ENCODE measurements at places on chromosomes 2 and 18.
A peak's percentile ranks its signal among the peaks of the same experiment; 100 is the strongest.

GRCh38 chr18:32891130-32891529 is 118.3 kb upstream of the KLHL14 start:
- DNase-seq = no peak

DNA sequence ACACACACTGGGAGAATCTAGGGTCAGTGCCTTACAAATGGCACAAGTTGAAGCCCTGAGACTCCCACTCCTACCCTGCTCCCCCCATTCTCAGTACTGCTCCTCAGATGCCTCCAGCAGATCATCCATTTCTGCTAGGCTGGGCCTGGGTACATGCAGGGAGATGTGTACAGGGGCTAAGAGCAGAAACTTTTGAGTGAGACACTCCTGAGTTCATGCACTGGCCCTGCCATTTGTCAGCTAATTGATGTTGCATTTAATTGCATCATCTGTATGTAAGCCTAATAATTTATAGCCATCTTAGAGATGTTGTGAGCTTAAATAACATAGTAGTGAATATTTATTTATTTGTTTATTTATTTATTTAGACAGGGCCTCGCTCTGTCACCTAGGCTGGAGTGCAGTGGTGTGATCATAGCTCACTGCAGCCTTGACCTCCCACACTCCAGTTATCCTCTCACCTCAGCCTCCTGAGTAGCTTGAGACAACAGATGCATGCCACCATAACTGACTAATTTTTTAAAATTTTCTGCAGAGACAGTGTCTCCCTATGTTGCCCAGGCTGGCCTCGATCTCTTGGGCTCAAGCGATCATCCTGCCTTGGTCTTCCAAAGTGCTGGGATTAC is 4.8 kb upstream of the CASP8 start:
- DNase-seq = no peak

DNA sequence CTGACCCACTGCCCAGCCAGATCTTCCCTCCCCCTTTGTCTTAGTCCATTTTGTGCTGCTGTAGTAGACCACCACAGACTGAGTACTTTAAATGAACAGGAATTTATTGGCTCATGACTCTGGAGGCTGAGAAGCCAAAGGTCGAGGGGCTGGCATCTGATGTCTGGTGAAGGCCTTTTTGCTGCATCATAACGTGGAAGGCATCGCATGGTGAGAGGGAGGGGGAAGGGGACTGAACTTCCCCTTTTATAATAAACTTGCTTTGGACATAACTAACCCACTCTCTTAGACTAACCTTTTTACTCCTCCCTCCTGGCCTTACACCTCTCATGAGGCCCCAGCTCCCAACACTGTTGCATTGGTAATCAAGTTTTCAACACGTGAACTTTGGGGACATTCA is 83.8 kb downstream of the MAP4K4 start:
- DNase-seq = no peak

DNA sequence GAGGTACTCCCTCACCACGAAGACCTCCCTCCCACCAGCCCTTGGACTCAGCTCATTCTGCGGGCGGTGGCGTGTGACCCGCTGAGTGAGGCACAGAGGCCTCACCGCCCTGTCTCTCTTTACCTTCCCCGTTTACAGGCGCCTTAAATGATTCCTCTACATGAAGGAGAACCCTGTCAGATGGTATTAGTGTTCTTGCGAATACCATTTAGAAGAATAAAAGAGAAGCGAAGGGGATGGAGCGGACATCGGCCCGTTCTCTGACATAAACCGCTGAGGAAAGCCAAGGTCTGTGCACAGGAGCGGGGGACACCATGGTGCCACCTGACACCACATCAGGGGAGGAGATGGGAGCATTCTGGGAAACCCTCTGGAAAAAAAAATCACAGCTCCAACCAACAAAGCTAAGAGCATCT is 179.8 kb downstream of the HDAC4 start:
- peak; percentile 69 for DNase-seq

DNA sequence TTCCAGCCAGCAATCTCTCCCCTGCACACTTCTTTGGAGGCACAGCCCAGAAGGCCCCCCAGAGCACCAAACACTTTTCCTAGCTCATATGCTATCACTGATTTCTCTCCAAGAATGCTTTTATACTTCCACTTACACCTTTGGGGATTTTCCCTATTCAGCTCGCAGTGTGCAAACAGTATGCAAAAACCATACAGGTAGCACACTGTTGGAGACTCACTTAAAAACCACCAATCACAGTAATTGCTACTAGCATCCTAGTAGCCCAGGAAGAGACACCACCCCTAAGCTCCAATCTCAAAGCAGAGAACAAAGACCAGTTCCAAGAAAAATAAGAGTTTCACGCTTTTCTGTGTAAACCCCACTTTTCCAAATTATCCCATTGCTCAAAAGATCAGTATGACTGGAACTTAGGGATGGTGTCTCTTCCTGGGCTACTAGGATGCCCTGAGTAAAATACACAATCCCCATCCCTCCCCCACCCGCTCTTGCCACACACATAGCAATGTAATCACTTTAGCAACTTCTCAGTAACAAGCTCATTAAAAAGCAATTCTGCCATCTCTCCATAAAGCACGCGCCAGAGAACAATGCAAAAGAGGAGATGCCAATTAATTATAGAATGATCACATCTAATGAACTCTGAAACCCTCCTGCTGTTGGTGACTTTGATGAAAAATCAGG is 43.0 kb downstream of the KLF7 start:
- no peak for DNase-seq

DNA sequence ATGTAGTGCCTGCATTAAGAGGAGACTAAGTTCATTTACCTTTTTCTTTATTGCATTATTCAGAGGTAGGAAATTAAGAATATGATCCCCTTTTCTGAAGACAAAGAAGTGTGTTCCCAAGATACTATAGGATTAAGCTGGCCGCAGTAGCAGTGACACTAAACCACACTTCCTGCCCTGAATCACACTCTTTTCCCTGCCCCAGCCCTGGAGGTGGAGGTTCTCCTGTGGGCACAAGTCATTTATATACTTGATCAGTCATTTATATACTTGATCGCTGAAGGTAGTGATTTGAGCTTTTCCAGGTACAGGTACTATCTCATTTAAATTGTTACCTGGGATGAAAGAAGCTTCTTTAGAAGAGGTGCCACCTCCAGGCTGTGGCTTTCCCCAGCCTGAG is 78.6 kb downstream of the ARMC9 start:
- no peak for DNase-seq

DNA sequence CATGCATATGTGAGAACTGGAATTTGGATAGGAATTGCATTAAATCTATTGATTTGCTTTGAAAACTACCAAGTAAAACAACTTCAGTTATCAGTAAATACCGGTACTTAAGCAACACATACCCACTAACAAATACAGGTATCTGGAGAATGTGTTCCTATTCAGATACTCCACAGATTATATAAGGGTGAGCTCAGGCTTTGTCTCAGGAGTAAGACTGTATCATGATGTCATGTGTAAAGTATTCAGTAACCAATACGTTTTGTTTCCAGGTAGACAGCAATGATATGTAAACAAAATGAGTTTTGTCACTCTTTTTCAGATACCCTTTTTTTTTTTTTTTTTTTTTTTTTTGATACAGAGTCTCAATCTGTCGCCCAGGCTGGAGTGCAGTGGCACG is 74.8 kb downstream of the DSC3 start:
- DNase-seq = no peak

DNA sequence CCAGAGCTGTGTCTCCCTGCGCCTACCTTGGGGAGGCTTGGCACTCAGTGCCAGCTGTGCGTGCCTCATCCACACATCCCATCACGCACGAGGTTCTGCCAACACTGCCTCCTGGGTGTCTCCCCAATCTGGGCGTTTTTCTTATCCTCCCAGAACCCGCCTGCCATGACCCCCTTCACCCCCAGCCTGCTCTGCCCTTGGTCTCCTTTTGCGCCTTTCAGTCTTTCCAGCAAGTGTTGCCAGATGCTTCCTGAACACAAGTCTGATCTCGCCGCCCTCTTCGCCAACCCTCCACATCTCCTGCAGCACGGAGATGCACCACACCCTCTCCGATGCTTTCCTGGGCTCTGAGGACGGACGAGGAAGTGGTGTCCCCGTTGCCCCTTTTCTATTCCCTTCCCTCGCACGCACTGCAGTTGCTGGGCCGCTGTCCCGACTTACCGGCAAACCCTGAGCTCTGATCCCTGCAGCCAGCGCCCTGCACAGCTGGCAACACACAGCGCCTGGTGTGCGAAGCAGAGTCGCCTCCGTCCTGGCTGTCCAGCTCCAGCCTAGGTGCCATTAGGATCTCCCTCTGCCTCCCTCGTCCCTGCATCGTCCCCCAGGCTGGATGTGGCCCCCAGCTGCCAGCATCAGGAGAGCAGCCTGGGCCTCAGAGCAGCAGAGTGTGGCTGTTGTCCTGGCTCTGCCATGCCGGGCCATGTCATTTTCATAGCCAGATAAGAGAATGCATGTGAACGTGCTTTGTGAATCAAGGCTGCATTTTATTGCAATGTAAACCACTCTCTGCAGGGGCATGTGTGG is 22.6 kb upstream of the ALLC start:
- DNase-seq = peak; percentile 56

DNA sequence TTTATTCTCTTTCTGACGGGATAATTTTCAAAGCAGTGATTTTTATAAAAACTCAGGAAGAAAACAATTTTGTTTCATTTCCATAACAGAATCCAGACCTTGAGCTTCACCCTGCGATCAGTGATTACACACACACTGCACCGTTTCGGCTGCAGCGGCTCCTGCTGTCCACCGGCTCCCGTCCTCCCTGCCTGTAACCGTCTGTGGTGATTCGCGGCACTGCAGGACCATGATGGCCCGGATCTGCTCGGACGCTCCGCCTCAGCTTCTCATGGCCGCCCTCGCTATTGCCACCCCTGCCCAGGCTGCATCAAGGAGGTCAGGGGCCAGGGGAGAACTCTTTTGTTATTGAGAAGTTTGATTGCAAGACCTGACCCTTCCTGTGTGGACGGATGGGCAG is 246.1 kb downstream of the TWIST2 start:
- no peak for DNase-seq

- DNase-seq = no peak
Measured at GRCh38 chr2:5693287-5694201, 1.4 kb downstream of the SOX11 start.

DNA sequence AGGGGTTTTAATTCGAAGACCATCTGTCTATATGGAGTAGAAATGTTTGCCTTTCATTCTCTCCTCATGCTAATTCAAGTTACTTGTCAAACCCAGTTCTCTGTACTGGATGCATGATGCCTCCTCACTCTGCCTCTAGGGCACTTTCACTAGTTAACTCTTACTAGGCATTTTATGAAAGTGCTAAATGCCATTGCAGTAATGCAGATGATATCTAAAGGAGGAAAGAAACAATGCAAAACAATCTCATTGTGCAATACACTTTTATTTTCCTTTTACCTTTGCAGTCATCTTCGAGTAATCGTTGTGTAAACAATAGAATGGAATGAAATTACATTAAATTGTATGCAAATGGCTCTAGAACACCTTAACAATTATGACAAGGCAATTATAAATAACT is 293.6 kb downstream of the STK39 start:
- DNase-seq = no peak
